MCF 10A (cell line): ENCODE measurements at places on chromosomes 3 and 15.

DNA sequence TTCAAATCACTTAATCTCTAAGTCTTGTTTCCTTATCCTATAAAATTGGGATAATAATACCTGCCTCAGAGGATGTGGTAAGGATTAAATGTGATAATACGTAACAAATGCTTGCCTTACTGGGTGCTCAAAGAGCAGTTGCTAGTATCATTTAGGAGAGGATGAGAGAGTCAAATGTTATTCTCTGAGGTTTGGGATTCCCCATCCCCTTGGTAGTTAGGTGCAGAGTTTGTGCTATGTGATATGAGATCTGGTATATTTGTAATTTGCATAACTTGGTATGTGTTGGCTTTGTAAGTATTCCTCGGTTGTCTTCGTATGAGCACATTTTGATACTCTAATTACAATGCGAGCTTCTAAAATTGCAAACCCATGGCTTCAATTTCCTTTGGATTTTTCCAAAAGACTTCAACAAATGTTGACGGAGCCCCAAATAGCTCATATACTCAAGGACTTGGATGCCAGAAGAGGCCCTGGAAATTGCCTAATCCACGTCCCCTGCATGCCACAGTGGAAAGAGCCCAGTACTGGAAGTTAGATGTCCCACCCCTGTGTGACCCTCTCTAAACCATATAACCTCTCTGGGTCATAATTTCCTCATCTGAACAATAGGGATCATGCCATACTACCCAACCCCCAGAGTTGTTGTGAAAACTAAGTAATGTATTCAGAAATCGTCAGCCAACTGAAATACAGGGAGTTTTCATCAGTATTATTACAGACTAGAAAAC lies 85.0 kb downstream of the FBN1 start:
- DNase-seq, result no peak

GRCh38 chr3:14426305-14426620 lies 23.9 kb downstream of the SLC6A6 start:
- no peak for DNase-seq

DNA sequence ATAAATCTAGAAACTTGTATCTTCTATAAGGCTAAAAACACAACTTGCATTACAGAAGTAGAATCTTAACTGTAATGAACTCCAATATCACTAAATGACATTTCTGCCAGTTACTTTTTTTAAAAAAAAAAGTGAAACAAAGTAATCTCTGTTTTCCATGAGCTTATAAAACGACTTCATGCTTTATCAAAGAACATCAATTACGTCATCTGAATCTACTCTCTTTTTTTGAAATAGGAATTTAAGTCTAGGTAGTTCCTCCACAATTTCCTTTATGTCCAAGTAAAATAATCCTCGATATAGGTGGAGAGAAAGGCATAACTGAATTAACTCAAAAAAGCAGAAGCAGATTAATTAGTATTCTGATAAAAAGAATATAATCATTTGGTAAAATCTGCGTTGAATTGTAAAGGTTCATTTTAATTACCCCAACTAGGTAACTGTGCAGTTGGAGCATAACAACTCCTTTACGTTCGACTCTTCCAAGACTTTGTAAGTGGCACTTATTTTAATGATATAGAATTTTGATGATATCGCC lies 1.4 kb downstream of the UACA start:
- no peak for DNase-seq

DNA sequence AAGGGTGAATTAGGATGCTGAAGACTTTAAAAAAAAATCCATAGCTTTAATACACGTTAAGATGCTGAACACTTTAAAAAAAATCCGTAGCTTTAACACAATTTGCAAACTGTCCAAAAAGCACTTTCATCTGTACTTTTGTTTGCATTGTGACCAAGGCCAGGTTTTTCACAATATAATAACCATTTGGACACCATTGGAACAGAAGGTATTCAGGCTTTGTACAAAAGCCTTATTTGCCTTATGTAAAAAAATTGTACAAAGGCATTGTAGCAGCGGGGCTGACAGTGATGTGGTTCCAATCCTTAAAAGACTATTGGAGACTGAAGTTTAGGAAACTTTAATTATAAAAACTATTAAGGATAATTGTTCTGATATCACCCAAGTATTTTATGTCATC lies 15.2 kb upstream of the ICE2 start:
- DNase-seq, result no peak

DNA sequence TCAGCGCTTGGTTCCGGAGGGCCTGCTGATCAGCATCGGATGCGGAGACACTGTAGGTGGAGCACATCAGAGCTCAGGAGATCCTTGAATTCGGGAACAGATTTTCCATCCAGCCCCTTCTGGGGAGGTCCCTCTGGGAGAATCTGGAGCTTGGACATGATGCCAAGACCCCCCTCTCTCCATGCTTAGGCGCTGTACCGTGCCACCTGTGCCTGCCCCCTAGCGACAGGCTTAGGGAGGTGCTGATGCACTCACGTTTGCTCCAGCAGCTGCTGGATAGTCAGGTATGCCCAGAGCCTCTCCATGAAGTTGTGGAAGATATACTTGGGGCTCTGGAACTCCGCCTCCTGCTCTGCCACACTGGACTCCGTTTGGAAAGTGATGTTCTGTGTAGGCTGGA lies 9.7 kb downstream of the ITIH4 start:
- DNase-seq, result peak; percentile 52

DNA sequence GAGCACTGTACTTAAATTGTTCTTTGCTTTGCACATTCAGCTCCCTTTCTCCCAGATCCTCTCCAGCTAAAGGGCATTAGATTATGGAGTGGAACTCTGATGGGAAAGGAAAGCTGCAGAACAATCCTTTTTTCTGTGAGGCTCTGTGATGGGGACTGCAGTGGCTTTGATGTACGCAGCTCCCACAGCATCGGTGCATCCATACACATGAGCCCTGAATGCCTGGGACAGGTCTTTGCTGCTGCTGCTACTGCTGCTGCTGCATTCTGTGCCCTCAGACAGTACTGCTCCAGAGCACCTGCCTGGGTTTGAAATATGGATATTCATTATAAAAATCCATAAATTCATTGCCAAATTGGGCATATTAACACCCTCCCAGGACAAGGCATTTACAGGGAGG lies 164.4 kb downstream of the WDR76 start:
- DNase-seq, result no peak

- DNase-seq, result no peak
Observed at GRCh38 chr3:153146191-153147053, 15.6 kb upstream of the RAP2B start.

- DNase-seq, result no peak
Observed at GRCh38 chr3:36196058-36196457, 184.2 kb upstream of the STAC start.

DNA sequence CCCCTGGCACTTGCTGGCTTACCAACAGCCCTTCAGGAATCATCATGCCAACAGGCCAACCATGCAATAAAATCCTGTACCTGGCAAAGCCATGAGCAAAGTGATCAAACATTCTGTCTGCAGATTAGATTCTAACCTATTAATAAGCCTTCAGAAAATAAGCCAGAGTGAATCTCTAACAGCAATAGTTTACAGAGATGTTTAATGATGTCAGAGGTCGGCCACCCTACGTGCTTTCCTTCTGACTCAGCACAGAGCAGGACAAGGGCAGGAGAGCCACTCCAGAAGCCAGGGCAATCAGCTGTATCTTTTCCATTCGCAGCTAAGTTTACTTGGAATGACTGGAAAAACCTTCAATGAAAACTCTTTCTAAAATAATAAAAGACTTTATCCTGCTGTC lies 13.1 kb downstream of the COL8A1 start:
- peak; percentile 55 for DNase-seq

DNA sequence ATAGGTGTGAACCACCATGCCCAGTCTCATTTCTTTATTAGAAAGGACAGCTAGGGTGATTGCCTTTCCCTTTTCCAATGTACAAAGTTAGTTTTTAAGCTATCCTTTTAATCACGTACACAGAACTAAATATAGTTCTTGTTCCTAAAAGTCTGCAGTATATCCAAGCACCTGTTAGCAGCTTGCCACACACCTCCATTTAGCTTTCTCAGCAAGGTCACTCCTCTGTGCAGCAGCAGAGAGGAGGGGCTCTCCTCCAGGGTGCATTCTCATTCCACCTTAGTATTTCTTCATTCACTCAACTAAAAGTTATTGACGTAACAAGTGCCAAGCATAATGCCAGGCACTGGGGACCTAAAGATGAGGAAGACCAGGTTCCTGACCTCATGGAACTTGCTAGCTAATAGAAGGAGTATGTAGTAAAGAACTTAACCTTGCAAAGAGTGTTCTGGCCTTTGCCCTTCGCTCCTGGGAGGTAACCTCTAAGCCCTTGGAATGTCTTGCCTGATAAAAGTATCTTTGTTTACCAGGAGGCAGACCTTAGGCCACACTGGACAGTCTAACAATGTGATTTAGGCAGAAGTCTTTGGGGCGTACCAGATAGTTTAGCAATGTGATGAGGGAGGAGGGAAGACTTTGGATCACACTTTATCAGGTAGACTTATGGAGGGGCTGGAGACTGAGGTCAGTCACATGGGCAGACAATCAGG lies 12.7 kb upstream of the PTPN9 start:
- no peak for DNase-seq

GRCh38 chr15:70494852-70495571 lies 268.3 kb downstream of the UACA start:
- peak; percentile 96 for DNase-seq
